Occipital lobe (tissue), 3 donors: ENCODE measurements at places on chromosomes 6 and 20.

DNA sequence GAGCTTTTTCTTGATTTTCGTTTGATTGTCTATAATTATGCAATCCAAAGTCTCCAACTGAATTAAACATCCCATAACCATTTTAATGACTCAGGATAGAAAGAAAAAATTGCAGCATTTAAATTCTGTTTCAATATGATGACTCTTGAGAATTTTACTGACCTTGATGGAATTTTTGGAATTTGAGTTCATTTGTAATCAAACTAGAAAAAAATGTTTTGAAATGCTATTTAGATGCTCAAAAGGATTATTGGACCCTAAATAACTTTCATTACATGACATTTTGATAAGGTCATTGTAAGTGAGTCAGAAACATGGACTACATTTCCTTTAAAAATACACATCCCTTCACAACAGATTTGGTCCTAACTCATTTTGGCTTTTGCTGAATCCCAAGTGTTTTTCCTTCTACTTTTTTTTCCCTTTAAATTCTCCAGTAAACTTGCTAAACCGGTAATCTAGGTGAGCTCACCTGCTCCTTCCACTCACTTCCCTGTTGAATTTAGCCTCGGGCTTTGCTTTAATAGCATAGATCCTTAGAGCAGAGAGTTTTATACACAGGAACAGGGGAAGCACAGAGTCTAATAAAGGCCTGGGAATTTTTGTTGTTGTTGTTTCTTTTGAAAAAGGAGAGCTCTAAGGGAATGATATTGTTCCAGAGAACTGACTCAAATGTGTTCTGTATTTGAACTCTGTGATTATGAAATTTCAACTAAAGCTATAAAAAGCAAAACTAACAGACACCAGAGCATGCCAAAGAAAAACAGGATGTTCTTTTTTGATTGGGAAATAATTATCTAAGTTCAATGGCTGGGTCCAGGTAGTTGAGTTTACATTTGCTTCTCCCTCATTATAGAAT lies 1088.2 kb upstream of the CITED2 start:
- DNase-seq, result no peak

GRCh38 chr20:38141204-38141888 lies 23.7 kb downstream of the TGM2 start:
- no peak for DNase-seq

DNA sequence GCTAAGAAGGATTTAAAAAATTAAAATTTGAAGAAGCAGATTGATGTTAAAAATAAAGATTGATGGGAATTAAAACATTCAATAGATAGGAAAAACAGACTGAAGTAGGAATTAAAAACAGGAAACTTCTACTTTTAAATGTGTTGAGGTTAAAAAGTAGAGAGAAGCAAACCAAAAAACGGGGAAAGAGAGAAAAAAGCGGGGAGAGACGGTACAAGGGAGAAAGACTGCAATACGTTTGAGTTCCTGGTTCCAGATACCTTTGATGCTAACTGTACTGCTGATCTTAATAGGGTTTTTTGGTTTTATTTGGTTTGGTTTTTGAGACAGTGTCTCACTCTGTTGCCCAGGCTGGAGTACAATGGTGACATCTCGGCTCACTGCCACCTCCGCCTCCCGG lies 27.0 kb downstream of the LOC128125822 start:
- no peak for DNase-seq

GRCh38 chr6:56807326-56807988 lies 147.4 kb upstream of the BEND6 start:
- DNase-seq, result no peak

- DNase-seq, result no peak
Observed at GRCh38 chr20:56797023-56797422, 167.9 kb downstream of the TFAP2C start.

GRCh38 chr6:106470316-106470715 lies 109.8 kb downstream of the CRYBG1 start:
- no peak for DNase-seq

GRCh38 chr20:15241681-15242080 lies 904.3 kb upstream of the FLRT3 start:
- no peak for DNase-seq

DNA sequence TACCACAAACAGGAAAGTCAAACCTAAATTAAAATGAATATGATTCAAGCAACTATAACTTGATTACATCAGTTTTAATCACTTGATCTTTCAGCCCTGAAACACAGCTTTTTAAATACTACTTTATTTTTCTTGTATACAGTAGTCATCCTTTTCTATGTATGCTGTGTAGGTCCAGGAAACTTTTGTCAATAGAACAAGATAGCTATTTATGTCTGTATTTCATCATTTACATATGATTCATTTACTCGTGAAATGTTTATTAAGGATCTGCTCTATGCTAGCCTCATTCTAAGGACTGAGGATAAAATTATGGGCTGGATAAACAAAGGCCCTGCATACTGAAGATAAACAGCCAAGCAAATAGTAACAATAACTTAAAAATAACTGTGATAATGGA lies 930.2 kb downstream of the TFAP2A start:
- no peak for DNase-seq

DNA sequence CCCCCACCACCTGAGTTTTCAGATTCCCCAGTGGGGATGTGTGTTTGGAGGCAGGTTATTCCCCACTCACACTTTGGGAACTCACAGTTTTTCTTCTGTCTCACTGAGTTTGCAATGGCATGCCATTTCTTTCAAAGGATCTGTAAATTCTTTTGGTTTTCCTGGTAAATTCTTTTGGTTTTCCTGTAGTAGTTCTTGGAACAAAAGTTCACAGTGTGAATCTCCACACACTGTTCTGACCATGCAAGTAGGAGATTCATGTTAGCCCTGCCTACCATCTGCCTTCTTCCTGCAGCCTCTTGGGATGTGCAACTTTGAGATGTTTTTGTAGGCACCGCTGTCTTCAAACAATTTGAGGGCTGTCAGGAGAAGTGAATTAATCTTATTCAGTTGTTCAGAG lies 165.6 kb upstream of the OGFRL1 start:
- DNase-seq, result no peak

DNA sequence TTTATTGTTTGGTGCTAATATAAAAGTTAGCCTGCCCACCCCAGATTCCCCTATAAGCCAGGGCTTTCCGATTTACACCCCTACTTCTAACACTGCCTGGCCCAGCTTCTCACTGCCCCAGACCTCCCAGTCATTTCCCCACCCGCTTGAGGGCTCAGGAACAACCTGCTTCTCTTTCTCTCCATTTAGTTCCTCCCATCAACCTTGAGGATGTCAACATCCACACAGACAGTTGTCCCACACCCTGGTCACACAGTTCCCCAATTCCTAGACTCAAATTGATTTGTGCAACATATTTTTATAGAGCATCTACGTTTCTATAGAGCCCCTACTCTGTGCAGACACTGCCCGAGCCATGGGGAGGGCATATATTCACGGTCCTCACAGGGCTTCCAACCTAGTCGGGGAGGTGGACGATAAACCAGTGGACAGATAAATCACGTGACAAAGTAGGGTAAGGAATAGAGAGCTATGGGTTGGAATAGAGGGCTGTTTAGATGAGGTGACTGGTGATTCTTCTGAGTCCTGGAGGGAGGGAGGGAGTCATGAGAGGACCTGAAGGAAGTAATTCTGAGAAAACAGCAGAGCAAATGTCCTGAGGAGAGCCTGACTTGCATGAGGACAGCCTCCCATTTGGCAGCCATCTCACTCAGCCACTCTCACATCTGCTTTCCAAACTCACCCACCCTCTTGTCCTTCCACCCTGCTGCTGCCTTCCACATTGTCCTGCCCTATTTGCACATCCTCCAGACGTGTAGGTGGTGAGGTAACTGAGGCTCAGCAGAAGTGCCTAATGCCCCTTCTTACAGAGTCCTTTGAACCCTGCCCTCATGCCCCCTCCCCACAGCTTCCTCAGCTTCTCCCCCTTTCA lies 6.3 kb downstream of the GABRR2 start:
- no peak for DNase-seq

DNA sequence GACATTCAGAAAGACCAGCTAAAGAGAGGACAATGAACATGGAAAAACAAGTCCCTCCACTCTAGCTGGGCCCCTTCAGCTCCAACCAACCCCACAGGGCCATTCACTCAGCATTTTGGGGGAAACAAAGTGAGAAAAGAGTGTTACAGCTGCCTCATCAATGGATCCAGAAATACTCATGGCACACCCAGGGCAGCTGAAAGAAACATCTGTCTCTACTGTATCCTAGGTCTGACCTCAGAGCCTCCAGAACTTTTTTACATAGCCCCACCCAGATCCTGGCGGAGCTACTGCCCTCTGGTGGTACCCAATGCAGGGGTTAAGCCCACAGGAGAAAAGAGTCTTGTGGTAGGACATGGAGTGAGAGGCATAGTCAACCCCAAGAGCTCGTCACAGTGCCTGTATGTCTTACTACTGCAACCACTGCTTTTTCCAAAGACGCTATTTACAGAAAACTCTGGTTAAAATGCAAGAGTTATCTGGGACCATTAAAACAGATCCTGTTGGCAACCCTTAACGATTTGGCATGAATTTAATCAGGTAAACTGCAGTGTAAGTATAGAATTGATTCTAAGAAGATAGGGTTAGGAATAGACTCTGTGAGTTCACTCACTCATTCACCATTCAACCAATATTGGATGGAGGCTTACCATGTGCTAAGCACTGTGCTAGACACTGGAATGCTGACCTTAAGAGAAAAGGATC lies 37.4 kb upstream of the FAM83C start:
- no peak for DNase-seq

DNA sequence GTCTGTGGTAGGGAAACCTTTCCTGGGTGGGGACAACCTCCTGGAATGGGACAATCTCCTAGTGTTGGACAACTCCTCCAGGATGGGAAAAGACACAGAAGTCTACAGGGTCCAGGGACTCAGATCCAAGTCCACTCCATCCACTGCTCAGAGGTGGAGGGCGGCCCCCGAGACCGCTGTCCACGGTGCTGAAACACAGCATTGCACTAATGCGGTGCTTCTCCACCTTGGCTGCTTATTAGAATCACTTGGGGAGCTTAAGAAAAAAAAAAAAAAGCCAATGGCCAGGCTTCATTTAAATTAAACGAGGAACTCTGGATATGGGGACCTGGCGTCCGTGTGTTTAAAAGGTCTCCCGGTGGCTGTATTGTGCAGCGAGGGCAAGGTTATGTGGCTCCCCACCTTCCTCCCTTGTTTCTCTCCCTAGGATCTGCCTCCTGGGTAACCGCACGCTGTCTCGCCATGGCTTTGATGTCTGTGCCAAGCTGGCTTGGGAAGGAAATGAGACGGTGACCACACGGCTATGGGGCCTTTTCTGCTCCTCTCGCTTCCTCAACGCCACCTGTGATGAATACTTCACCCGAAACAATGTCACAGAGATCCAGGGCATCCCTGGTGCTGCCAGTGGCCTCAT lies 12.0 kb downstream of the SLC12A5 start:
- no peak for DNase-seq

DNA sequence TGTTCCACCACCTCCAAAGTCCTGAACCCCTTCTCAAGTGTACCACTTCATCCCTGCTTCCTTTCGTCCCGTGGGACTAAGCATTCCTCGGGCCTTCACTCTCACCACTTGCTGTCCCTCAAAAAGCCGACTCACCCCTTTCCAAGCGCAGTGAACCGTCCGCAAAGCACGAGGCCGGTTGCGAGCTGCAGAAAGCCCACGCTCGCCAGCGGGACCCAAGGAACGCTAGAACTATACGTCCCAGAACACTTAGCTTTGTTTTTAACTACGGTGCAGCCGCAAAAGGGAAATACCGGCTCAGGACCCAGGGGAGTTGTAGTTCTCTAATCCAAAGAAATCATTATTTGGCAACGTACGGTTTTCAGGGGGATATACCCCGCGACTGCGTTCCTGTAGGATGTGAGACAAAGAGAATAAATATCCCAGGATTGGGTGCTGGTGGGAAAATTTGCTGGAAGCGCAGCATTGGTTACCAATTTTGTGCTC lies 416 bp upstream of the POLR1H start:
- DNase-seq, result peak; percentile 53

DNA sequence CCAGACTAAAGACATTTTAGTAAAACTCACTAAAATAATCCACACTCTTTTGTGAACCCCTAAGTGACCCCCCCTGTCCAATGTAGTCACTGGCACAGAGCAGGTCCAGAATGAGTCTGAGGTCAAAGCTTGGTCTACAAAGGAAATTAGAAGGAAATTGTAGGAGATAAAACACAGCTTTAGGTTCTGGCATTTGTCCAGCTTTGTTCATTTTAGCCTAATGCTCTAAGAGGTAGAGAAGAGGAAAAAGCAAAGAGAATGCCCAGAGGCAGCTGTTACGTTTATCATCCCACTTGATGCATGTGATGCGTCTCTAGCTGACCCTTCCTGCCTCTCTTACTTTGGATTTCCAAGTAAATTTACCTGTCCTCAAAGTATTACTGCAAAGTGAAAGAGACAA lies 62.5 kb downstream of the CNKSR3 start:
- no peak for DNase-seq

- no peak for DNase-seq
Observed at GRCh38 chr6:109348226-109348625, 34.0 kb downstream of the CD164 start.

- DNase-seq, result no peak
Observed at GRCh38 chr6:106666282-106667021, 37.1 kb downstream of the QRSL1 start.

DNA sequence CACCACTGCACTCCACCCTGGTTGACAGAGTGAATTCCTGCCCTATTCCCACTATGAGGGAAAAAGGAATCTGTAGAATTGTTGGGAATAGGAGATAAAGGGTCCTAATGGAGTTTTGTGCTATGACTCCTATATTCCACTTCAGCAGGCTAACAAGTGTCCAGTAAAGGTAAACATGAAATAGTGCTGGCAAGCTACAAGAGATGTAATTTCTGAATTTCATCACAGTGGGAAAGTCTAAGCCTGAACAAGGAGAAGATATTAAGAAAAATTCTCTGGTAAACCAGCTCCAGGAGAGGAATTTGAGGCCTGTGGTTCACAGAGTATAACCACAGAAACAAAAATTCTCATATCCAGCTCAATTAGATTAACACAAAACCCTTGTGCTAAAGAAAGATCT lies 10.3 kb upstream of the C6orf58 start:
- DNase-seq, result no peak
